ENCODE measurements at places on chromosomes 6 and 20.

GRCh38 chr20:18404172-18404571 is 62.7 kb downstream of the DZANK1 start:
- DNase-seq = no peak

- no peak for DNase-seq
Measured at GRCh38 chr6:44428682-44429081, 41.2 kb downstream of the CDC5L start.

GRCh38 chr6:15431762-15432483 is 186.1 kb downstream of the JARID2 start:
- no peak for DNase-seq

DNA sequence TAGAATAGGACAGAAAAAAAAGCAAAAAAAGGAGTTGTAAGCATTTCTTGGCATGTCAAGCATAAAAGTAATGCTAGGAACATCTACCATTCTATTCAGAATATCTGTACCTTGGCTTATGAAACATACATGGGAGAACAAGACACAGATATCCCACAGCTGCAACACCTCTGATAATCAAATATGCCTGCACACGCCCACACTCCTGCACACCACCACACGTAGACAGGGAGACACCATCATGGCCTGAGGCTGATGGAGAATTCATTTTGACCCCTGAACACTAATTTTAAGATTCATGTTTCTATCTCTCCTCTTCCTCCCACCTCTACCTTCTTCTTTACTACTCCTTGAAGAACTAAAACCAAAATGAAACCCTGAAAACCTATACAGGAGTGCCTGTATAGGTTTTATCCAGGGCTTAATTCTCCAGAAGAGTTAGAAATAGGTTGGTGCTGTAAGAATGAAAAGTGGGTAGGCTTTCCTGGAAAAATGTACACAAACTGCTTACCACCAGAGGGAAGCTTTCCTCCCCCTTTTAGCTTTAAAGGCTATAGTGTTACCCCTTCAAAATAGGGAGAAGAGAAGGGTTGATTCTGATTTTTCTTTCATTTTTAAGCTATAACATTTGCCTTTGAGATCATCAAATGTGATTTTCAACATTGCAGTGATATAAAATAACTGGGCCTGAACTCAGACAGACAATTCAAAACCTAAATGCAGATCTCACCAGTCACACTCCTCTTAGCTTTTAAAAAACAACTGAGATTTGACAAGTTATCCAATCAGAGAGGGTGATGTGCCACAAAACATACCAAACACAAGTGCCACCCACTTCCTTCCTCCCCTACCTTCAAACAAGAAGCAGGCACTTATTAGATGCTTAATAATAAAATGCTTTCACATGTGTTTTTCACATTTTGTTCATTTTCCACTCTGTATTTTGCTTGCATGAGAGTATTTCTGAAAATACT is 57.9 kb downstream of the ELOVL5 start:
- no peak for DNase-seq

- DNase-seq = no peak
Measured at GRCh38 chr6:157196391-157196790, 126.9 kb downstream of the TMEM242 start.

- DNase-seq = no peak
Measured at GRCh38 chr20:32446301-32447100, 88.4 kb downstream of the ASXL1 start.

GRCh38 chr6:14697427-14697826 is 548.4 kb upstream of the JARID2 start:
- no peak for DNase-seq

Measured in right lung (tissue), 10 donors.